ENCODE measurements at places on chromosomes 11 and 22. TPM values are rescaled to one million over a fixed set of nuclear protein-coding genes. Genes with fewer than 3 reads are reported as not detected.

- H3K27me3 ChIP-seq = no peaks in the 10 kb centered on the region
- no peak overlapping the region for H3K4me3 ChIP-seq
- no peaks in the 10 kb centered on the region for H3K4me1 ChIP-seq
- no peak overlapping the region for H3K27ac ChIP-seq
- no peak for DNase-seq
These were observed 40.2 kb upstream of the CCDC188 start for GRCh38 chr22:20191000-20191515.

- H3K27me3 ChIP-seq = no peaks in the 10 kb centered on the region
- H3K4me3 ChIP-seq = no peak overlapping the region
- peaks cover 4% of the 10 kb centered on the region for H3K36me3 ChIP-seq
- no peak overlapping the region for H3K27ac ChIP-seq
These were observed 104.4 kb downstream of the STIM1 start for GRCh38 chr11:3959903-3960265.

GRCh38 chr11:70226967-70227366 is 23.9 kb downstream of the FADD start:
- no peaks in the 10 kb centered on the region for H3K4me1 ChIP-seq
- no peak for DNase-seq
- no peak overlapping the region for H3K4me3 ChIP-seq
- H3K36me3 ChIP-seq = no peaks in the 10 kb centered on the region

- H3K36me3 ChIP-seq = peaks cover 2% of the 10 kb centered on the region
- peaks cover 14% of the 10 kb centered on the region for H3K4me1 ChIP-seq
- DNase-seq = no peak
- H3K27me3 ChIP-seq = no peaks in the 10 kb centered on the region
- H3K4me3 ChIP-seq = no peak overlapping the region
These were observed 103.3 kb downstream of the SGSM3 start for GRCh38 chr22:40473703-40474102.

DNA sequence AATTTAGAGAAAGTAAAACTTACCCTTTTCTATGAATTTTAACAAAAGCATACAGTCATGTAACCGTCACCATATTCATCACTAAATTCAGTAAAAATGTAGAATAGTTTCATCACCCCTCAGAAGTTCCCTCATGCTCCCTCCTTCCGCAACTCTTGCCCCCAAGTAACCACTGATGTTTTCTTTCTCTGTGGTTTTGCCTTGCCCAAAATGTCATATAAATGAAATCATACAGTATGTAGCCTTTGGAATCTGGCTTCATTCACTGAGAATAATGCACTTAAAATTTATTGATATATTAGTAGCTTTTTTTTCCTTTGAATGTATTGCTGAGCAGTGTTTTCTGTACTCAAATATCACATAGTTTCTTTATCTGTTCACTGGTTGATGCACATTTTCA is 60.1 kb downstream of the DCUN1D5 start:
- H3K4me3 ChIP-seq = no peak overlapping the region
- H3K27me3 ChIP-seq = peaks cover 3% of the 10 kb centered on the region
- no peaks in the 10 kb centered on the region for H3K36me3 ChIP-seq
- H3K4me1 ChIP-seq = peaks cover 6% of the 10 kb centered on the region
- no peak for DNase-seq

GRCh38 chr11:116507849-116508695 is 264.7 kb downstream of the BUD13 start:
- peaks cover 74% of the 10 kb centered on the region for H3K27me3 ChIP-seq
- H3K4me1 ChIP-seq = no peaks in the 10 kb centered on the region
- no peak overlapping the region for H3K27ac ChIP-seq
- DNase-seq = no peak
- no peak overlapping the region for H3K4me3 ChIP-seq
- H3K36me3 ChIP-seq = peaks cover 3% of the 10 kb centered on the region

GRCh38 chr11:119942583-119943297 is 195.2 kb downstream of the TRIM29 start:
- no peaks in the 10 kb centered on the region for H3K4me1 ChIP-seq
- H3K27me3 ChIP-seq = peaks cover 26% of the 10 kb centered on the region
- DNase-seq = no peak
- H3K4me3 ChIP-seq = no peak overlapping the region

- no peak for DNase-seq
- no peak overlapping the region for H3K4me3 ChIP-seq
- no peak overlapping the region for H3K27ac ChIP-seq
These were observed 106.4 kb downstream of the TRAF6 start for GRCh38 chr11:36403661-36404060.

GRCh38 chr11:17434108-17434507 is 42.5 kb downstream of the ABCC8 start:
- DNase-seq = no peak
- H3K4me3 ChIP-seq = no peak overlapping the region
- H3K27me3 ChIP-seq = no peaks in the 10 kb centered on the region

- no peaks in the 10 kb centered on the region for H3K36me3 ChIP-seq
- peak; percentile 2 for DNase-seq
- H3K27me3 ChIP-seq = no peaks in the 10 kb centered on the region
- H3K4me1 ChIP-seq = peaks cover 24% of the 10 kb centered on the region
- peak overlapping the region; percentile 93 for H3K4me3 ChIP-seq
These were observed 70.0 kb downstream of the RBX1 start for GRCh38 chr22:41021061-41021612.

GRCh38 chr11:133677387-133677786 is 145.1 kb upstream of the OPCML start:
- H3K4me1 ChIP-seq = no peaks in the 10 kb centered on the region
- no peak overlapping the region for H3K27ac ChIP-seq
- no peak for DNase-seq
- H3K4me3 ChIP-seq = no peak overlapping the region

- no peak for DNase-seq
- H3K27ac ChIP-seq = no peak overlapping the region
- peaks cover 14% of the 10 kb centered on the region for H3K27me3 ChIP-seq
- no peaks in the 10 kb centered on the region for H3K4me1 ChIP-seq
- no peaks in the 10 kb centered on the region for H3K36me3 ChIP-seq
- no peak overlapping the region for H3K4me3 ChIP-seq
These were observed 20.9 kb downstream of the OOSP3 start for GRCh38 chr11:59899532-59899931.

DNA sequence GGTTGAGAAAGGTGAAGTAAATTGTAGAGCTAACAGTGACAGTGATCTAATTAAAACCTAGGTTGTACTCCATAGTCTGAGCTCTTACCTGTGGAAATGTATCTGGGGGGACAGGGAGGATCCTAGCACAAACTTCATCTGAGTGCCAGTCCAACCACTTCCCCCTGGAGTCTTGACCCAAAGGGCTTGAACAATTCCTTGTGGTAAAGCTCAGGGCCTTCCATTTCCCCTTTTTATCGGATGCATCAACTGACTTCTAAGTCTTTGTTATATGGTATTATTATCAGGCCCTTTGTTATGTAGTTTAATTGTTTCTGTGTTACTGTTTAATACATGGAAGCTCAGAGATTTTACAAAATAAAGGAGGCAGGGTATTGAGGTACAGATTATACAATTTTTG is 140.2 kb upstream of the SESN3 start:
- H3K27ac ChIP-seq = no peak overlapping the region
- H3K27me3 ChIP-seq = peaks cover 7% of the 10 kb centered on the region
- H3K4me3 ChIP-seq = no peak overlapping the region
- DNase-seq = no peak
- no peaks in the 10 kb centered on the region for H3K36me3 ChIP-seq

GRCh38 chr11:61975638-61976419 is 8.4 kb upstream of the FTH1 start:
- DNase-seq = no peak
- peaks cover 2% of the 10 kb centered on the region for H3K36me3 ChIP-seq
- no peaks in the 10 kb centered on the region for H3K27me3 ChIP-seq
- H3K4me1 ChIP-seq = peaks cover 14% of the 10 kb centered on the region

GRCh38 chr11:72405009-72405408 is 29.3 kb downstream of the CLPB start:
- H3K36me3 ChIP-seq = no peaks in the 10 kb centered on the region
- H3K27ac ChIP-seq = no peak overlapping the region
- no peaks in the 10 kb centered on the region for H3K27me3 ChIP-seq
- H3K4me3 ChIP-seq = no peak overlapping the region
- DNase-seq = no peak
- peaks cover 13% of the 10 kb centered on the region for H3K4me1 ChIP-seq

GRCh38 chr11:89608234-89608966 is 101.7 kb upstream of the TRIM77 start:
- DNase-seq = no peak
- no peaks in the 10 kb centered on the region for H3K36me3 ChIP-seq
- no peaks in the 10 kb centered on the region for H3K27me3 ChIP-seq

DNA sequence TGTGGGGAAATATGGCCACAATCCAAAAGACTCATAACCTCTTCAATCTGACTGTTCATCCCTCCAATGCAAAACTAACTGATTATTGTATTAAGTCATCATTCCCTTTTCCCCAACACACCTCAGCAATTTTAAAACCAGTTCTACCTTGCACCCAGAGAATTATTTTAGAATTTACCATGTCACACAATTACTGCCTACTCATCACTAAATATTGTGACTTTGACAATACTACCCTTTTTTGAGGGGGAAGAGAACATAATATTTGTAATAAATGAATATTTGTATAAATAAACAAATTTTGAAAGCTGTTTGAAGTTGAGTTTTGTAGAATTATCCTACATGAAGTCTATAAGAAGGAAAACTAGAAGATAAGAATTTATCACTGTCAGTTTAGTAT is 28.2 kb upstream of the CALCB start:
- no peak overlapping the region for H3K4me3 ChIP-seq
- no peak for DNase-seq
- H3K27ac ChIP-seq = no peak overlapping the region
- H3K4me1 ChIP-seq = no peaks in the 10 kb centered on the region
- H3K36me3 ChIP-seq = no peaks in the 10 kb centered on the region
- peaks cover 4% of the 10 kb centered on the region for H3K27me3 ChIP-seq

DNA sequence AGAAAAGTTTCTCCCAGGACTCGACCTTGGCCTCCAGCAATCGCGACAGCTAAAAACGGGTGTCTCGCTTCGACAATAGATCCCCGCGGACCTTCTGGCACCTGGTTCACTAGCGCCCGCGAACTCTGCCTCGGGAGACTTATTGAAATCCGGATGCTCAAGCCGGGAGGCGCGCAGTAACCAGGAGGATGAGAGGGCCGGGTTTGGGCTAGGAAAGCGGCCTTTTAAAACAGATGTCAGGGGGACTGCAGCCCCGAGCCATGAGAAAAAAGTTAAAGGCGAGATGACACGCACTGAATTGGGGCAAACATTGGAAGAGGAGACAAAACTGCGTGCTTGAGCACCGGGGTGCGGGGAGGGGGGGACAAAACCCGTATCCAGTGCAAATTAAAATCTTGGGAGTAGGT is 637 bp upstream of the ZBTB16 start:
- no peak overlapping the region for H3K27ac ChIP-seq
- H3K4me3 ChIP-seq = peak overlapping the region; percentile 91
- peaks cover 8% of the 10 kb centered on the region for H3K4me1 ChIP-seq
- peaks cover 40% of the 10 kb centered on the region for H3K27me3 ChIP-seq
- no peaks in the 10 kb centered on the region for H3K36me3 ChIP-seq

GRCh38 chr11:45844822-45845578 is 2.3 kb upstream of the CRY2 start:
- no peak for DNase-seq
- peaks cover 44% of the 10 kb centered on the region for H3K4me1 ChIP-seq
- H3K27me3 ChIP-seq = no peaks in the 10 kb centered on the region
- H3K4me3 ChIP-seq = no peak overlapping the region
- no peaks in the 10 kb centered on the region for H3K36me3 ChIP-seq
- no peak overlapping the region for H3K27ac ChIP-seq

DNA sequence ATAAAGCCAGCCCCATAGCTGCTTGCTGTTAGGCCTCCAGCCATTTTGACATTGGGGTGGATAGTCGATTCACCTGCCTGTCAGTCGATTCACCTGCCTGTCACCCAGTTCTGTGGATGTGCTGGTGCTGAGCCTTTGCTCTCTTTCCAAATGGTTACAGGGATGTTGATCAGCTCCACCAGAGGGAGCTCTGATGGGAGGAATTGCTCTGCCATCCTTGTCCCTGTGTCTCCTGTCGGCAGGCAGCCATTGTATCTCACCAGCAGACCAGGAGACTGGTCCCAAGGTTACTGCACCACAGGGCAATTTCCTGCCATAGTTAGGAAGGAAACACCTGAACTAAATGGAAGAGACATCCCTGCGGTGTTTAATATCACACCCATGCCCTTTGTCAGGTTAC is 6.1 kb downstream of the MPEG1 start:
- no peaks in the 10 kb centered on the region for H3K36me3 ChIP-seq
- H3K27ac ChIP-seq = no peak overlapping the region
- peaks cover 2% of the 10 kb centered on the region for H3K27me3 ChIP-seq
- H3K4me1 ChIP-seq = peaks cover 18% of the 10 kb centered on the region
- no peak overlapping the region for H3K4me3 ChIP-seq

GRCh38 chr11:111379602-111380136 is 594 bp upstream of the POU2AF1 start:
- no peaks in the 10 kb centered on the region for H3K36me3 ChIP-seq
- peak overlapping the region; percentile 86 for H3K4me3 ChIP-seq
- H3K4me1 ChIP-seq = peaks cover 15% of the 10 kb centered on the region
- DNase-seq = no peak
- no peaks in the 10 kb centered on the region for H3K27me3 ChIP-seq

DNA sequence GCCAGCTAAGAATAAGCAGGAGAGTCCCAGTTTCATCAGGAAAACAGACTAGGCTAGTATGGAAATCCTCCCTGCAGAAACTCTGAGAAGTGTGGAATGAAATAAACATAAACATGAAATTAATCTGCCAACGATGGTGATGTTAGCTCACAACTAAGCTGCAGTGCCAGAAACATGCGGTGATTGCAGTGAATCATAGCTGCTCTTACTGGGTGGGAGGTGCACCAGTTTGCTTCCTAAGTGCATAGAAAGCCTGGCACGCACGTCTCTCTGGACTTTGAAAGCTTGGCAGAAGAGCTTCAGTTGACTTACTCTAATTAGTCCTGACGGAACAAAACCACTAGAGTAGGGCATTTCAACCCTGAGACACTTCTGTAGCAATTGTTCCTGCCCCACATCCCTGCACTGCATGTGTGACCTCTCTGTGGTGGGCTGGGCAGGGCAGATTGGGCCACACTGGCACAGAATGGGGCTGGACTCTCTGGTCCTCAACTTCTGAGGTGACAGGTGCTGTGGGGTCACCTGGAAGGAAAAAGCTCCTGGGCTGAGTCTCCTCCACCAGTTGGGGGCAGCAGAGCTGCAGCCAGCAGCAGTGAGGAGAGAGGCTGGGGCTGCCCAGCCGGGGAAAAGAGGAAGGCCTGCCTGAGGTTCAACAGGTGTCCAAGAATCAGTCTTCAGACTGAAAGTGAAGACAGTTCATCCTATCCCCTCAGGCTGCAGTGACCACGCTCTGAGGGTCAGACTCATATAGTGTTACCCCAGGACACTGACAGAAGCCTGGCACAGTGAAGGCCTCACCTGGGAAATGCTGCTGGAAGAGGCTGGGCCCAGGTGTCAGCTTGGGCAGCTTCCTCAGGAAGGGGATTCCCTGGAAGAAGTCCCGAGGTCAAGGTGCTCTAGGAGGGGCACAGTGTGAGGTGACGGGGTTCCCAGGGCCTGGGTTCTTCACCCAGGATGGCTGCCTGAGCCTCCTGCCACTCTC is 40.5 kb downstream of the GGTLC2 start:
- no peaks in the 10 kb centered on the region for H3K4me1 ChIP-seq
- DNase-seq = no peak
- H3K27me3 ChIP-seq = no peaks in the 10 kb centered on the region
- H3K4me3 ChIP-seq = no peak overlapping the region

OR6T1 gene
- not detected for total RNA-seq

OR4A16 gene
- total RNA-seq = not detected

MAJIN gene
- 2.4 TPM for total RNA-seq

ZC3H12C gene
- total RNA-seq = 0.08 TPM
